ENCODE measurements at places on chromosomes 7 and 10.

- no peak for DNase-seq
Observed at GRCh38 chr7:113188396-113188795, 70.0 kb upstream of the SMIM30 start.

GRCh38 chr7:123242467-123243092 is 42.8 kb upstream of the SLC13A1 start:
- no peak for DNase-seq

GRCh38 chr7:131889572-131890150 is 333.2 kb upstream of the PODXL start:
- no peak for DNase-seq

GRCh38 chr10:73252445-73253224 is at the start of gene MRPS16:
TSS of gene MRPS16 (minus strand) at chr10:73252644. CDS start at chr10:73252482, 162 bp downstream.
- peak; percentile 96 for DNase-seq

- no peak for DNase-seq
Observed at GRCh38 chr7:133139350-133139749, 57.5 kb upstream of the CHCHD3 start.

DNA sequence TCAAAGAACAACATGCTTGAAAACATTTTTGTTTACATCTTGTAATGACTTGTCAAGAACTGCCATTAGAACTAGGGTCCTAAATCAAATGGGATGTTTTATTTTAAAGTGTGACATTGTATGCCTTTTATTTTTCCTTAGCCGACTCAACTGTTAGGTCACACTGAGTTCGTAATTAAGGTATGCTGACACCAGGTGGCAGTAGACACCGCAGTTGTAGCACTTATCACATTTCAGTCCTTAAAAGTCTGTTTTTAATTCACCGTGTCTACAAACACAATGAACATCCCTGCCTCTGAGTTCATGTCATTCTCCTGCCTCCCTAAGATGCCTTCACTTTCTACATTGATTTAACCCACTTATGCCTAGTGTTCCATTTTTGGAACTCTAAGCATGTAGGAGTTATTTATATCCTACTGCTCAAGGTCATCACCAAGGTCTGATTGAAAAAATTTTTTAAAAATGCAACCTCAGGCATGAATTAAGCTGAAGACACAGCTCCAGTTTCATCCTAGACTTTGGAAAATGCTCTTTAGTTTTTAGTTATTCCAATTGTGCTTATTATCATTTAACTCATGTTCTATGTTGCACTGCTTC is 186.1 kb downstream of the BMPER start:
- DNase-seq, result no peak

DNA sequence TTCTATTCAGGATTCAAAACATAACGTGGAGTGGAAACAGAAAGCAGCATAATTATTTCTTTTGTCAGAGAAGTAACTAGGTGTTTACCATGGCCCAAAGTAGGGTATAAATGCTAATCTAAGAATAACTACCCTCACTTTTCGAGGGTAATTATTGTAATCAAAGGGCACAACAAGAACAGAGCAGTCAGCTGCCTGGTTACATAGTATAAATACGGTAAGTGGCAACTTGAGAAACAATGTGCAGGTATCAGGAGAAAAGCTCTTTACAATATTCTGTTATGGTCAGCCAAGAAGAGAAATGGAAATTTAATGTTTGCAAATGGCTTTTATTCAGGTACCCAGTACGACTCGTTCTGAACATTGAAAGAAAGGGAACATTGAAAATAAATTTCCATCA is 242.0 kb upstream of the NPY start:
- no peak for DNase-seq

DNA sequence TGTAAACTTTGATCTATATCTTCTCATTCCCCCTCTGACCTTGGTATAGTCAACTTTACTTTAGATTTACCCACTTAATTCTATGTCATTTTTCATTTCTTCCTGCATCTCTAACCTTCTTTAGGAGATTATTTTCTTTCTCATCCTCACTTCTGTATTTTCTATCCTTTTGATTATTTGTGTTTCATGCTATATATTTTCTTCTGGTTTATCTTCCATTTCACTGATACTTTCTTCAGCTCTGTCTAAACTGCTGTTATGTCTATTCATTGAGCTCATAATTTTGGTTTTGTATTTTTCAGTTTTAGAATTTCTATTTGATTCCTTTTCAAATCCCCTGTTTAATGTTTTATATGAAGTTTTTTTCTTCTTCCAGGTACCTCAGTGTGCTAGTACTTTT is 171.1 kb upstream of the LYZL1 start:
- DNase-seq, result no peak

All from hematopoietic multipotent progenitor cell treated with erythropoietin and hydrocortisone succinate and interleukin-3 and kit ligand, for 15 days (in vitro differentiated cells).